ENCODE measurements at places on chromosomes 3 and 15.

GRCh38 chr15:93332168-93332553 is 243.2 kb upstream of the RGMA start:
- DNase-seq, result no peak

GRCh38 chr15:40633178-40633577 is 39.1 kb downstream of the KNL1 start:
- no peak for DNase-seq

DNA sequence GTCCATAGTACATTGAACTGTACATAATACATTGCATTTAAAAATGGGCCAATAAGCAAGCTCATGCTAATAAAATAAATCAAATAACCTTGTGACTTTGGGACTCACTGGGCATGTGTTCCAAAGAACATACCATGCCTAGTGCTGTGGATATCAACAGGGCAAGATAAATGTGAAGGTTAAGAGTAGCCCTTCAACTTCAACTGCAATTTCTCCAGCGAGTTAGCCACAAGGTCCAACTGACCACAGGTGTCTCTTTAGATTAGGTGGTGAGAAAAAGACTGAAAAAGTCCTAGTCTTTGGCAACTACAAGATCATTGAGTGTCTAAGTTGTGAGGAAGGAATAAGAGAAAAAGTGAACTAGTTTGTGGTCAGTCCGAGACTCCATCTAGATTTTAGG is 78.3 kb upstream of the ATP11B start:
- no peak for DNase-seq

DNA sequence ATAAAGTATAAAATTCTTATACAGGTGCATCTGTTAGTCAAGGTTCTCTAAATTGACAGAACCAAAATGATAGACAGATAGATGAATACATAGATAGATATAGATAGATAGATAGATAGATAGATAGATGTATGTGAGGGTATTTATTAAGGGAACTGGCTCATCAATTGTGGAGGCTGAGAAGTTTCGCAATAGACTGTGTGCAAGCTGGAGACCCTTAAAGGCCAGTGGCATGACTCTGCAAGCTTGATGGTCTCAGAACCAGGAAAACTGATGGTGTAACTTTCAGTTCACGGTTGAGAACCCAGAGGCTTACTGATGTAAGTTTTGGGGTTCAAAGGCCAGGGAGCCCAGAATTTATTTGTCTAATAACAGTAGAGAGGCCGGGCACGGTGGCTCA is 1123.7 kb upstream of the CADM2 start:
- no peak for DNase-seq

GRCh38 chr15:75347222-75348033 is 589 bp downstream of the NEIL1 start:
- no peak for DNase-seq

- peak; percentile 34 for DNase-seq
Measured at GRCh38 chr3:138468886-138469285, 34.5 kb downstream of the ESYT3 start.

DNA sequence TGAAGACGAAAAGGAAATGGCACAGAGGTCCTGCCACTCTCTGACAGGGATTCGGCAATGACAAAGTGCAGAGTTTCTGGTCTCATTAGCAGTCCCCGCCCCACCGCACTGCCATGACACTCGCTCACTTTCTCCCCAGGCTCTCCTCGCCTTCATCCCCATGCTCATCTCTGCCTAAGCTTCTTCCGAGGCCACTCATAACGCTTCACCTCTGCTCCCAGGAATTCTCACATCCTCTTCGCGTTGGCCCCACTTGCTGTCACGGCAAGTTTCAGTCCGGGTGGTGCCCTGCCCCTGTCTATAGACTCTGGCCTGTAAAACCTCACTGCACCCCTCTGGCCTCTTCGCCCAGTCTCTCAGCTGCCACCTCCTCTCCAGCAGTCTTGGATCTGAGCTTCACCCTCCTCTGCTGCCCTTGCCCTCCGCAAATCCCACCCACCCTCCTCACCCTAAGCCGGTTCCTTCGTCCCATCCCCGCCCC is 654 bp downstream of the RUBCN start:
- no peak for DNase-seq

DNA sequence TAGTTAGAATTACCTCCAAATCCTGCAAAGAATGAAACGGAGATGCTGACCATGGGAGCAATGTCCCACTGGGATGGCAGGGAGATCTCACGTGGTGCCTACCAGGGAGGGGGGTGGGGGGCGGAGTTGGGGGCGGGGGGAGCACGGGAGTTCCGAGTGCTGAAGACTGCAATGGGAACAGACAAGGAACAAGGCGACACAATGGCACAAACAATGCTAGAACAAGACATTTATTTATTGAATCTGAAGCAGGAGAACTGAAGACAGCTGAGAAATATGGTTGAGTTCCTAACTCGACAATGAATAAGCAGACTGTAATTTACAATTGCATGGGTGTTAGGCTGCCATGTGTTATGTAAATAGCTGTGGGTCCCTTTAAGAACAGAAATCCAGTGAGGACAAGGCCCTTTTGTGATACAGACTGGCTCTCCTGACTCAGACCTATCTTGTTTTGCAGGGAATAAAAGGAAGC is 91.2 kb downstream of the AQP9 start:
- DNase-seq, result no peak

- DNase-seq, result no peak
Measured at GRCh38 chr3:39760325-39760724, 49.1 kb upstream of the MYRIP start.

GRCh38 chr3:176159796-176160195 is 1037.5 kb downstream of the TBL1XR1 start:
- DNase-seq, result no peak

GRCh38 chr15:29636140-29636539 is 186.1 kb downstream of the TJP1 start:
- no peak for DNase-seq

GRCh38 chr15:63190769-63191649 is 1.6 kb downstream of the RAB8B start:
- no peak for DNase-seq

GRCh38 chr3:105933871-105934270 is 65.1 kb upstream of the CBLB start:
- DNase-seq, result no peak

- DNase-seq, result peak; percentile 69
Measured at GRCh38 chr3:105598042-105598796, 231.5 kb downstream of the ALCAM start.

GRCh38 chr3:195125646-195126045 is 145.3 kb downstream of the XXYLT1 start:
- no peak for DNase-seq

DNA sequence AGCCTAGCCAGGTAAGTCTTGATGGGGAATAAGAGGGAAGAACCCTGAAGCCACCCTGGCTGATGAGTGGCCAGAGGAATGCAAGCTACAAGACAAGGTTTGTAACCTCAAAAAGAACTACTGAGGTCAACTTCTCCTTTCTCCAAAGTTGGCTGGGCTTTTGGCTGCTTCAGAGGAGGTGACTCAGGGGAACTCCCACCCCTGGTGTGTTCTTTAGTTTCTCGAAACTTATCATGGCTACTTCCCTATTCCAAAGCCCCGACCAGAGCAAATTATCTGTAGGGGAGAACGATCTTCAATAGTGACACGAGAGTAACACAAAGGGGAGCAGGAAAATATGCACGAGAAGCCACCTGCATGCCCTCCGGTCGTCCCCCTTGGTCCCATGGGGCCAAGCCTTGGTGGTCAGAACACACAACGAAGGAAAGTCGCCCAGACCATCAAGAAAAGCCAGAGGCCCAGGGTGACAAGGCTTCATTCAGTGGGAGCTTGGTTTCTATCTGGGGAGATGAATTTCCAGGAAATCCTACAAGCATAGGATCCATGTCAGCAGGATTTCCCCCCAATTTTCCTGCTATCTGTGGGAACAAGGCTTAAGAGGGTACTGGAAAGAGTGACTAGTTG is 6.5 kb upstream of the BCL2A1 start:
- no peak for DNase-seq

DNA sequence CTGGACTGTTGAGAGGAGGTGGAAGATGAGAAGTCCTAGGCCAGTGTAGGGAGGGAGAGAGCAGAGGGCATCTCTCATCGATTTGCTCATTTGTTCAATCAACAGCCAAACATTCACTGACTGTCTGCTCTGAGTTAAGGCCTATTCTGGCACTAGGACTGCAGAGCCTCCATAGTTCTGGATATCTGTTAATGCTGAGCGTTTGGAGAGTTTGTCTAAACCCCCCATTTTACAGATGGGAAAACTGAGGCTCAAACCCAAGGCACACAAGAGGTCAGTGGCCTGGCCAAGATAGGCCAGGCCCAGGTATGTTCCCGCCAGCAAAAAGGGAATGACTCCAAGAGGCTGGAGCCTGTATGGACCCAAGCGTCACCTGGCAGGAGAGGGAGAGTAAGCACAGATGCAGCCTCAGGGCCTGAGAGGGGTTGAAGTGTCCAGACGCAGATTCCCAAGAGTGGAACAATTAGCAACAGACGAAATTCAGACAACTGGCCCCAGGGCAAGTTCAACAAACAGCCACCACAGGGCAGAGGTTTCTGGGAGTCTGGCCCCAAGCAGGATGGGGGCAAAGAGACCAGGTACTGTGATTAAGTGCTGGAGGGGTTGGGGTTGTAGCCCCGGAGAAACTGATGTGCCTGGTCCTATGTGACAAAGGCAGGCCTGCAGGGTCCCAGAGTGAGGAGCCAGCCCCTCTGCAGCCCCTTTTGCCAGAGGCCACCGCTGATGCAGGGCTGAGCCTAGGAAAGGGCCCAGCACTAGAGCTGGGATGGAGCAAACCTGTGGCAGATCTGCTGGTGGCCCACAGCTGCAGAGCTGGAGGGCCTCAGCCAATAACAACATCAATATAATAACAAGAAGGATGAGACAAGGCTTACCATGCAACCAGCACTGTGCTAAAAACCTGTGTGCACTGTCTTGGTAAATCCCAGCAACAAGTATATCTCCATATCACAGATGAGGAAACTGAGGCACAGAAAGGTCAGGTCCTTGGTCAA is 245.1 kb upstream of the TLE3 start:
- DNase-seq, result no peak

DNA sequence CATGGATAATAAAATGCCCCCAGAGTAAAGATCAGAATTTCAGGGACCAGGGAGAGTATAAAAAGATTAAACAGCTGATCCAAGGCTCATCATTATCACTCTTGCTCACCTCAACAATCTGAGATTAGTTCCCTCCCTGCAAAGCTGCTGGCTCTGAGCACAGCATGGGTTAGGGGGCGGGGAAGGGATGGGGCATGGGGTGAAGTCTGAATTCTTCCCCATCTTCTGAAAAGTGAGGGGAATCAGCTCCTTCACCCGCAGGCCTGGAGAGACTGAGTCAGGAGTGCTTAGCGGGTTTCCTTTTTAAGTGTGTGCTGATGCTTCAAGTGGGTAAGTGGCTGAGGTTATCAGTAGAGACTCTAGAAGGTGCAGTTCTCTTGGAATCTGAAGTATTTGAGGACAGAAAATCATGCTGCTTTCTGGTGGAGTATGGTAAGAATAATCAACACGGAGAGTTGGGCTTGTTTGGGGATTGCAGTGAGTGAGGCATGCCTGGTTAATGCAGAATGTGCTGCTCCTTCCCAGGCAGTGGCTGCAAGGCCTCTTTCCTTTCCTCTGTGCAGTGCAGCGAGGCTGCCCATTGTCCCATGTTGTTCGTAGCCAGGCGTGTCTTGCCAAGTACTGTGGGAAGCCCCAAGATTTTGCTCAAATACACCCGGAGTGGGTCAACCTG is 59.2 kb upstream of the TRAK1 start:
- no peak for DNase-seq

DNA sequence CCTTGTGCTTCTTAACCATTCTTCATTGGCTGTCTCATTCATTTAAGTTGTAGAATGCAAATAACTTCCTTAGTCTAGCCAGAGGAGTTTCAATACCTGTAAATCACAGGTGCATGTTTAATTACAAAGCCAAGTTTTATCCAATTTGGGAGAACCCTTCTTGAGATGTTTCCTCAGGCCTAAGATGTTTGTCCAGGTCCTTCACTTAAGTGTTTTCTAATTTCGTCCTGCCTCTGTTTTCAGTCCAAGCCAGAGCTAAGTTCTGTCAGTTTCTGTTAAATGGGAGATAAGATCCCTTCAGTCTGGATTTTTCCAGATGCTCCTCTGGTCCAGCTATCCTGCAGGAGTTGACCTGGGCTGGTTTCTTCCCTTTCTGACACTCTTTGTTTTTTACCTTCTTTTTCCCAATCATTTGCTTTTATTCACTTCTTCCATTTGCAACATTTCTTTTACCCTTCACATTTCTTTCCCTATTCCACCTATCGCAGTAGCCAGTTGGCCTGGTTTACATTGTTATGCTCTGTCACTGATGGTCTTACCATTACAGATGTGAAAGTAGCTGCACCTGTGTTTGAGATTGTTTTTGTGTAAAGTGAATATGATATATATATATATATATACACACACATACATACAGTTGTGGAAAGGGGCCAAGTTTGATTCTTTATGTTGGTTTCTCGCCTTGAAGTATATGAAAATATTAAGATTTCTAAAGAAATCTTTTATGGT is 34.5 kb downstream of the EIF2AK4 start:
- DNase-seq, result no peak

- DNase-seq, result peak; percentile 20
Measured at GRCh38 chr3:152071924-152072323, 196.8 kb upstream of the MBNL1 start.

DNA sequence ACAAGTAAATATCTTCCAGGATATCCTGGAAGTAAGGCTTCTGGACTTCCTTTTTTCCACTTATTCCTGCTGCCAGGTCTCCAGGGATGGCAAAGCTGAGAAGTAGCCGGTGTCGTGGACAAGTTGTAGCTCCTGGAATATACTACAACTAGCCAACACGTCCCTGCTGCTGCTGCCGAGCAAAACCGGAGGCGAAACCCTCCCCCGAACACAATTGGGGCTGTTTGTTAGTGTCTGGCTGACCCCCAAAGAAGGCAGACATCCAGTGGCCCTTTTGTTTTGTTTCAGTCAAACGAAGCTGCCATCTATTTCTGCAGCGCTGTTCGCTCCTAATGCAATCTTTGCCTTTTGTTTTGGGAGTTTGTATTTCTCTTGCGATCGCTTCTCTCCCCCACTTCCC is 45.3 kb upstream of the EIF5A2 start:
- no peak for DNase-seq

DNA sequence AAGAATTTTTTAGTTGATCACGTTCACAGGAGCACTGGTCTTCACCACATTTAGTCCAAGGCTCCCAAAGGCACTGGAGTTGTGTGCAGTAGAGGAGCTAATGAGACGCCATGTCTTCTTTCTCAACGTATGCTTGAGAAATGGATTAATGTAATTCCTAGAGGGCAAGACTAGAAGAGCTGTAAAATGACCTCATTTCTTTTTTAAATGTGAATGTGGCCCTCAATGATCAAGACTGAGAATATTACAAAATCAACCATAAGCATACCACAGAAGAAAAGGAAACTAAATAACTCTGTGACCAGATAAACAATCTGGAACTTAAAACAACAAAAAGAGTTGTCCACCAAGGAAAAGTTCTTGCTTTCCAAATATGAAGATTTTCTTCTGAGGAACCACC is 112.1 kb upstream of the THBS1 start:
- no peak for DNase-seq

GRCh38 chr3:99772171-99772570 is 45.5 kb upstream of the CMSS1 start:
- DNase-seq, result no peak

DNA sequence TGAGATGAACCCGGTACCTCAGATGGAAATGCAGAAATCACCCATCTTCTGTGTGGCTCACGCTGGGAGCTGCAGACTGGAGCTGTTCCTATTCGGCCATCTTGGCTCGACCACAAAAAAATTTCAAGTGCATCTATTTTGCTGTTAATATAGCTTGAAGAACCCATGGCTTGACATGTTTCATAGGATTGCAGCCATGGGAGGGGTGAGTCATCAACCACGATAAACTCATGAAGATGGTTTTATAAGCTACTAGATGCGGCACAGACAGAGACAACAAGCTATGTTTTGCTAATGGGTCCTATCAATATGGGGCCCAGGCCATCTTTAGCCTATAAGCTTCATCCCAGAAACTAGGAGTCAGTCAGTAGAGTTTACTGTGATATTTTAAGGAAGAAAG is 100.4 kb upstream of the PHLDB2 start:
- DNase-seq, result no peak

Data from epithelial cell of prostate (primary cell).